ENCODE measurements at places on chromosomes 5 and 9.

- peak; percentile 80 for DNase-seq
Measured at GRCh38 chr9:106916466-106917235, 53.7 kb downstream of the ZNF462 start.

DNA sequence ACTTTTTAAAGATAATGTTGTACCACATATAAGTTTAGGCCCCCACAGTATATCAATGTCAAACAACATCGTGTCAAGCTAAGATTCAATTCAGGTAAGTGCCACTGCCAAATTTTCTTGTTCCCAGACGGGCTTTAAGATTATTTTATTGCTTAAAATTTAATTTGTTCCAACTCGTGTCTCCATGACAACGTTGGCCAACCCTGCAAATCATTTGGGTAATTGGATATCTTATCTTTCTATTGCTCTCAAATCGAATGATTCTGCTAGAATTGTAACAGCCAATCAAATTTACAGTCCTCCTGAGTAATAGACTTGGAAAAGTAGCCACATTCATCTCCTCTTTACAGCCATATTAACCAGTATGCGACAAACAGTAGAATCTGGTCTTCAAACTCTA, 19.5 kb downstream of the TLE1 start:
- no peak for DNase-seq

- no peak for DNase-seq
Measured at GRCh38 chr9:14561929-14562405, 131.3 kb downstream of the ZDHHC21 start.

- peak; percentile 76 for DNase-seq
Measured at GRCh38 chr9:96555567-96556386, 63.9 kb downstream of the CDC14B start.

DNA sequence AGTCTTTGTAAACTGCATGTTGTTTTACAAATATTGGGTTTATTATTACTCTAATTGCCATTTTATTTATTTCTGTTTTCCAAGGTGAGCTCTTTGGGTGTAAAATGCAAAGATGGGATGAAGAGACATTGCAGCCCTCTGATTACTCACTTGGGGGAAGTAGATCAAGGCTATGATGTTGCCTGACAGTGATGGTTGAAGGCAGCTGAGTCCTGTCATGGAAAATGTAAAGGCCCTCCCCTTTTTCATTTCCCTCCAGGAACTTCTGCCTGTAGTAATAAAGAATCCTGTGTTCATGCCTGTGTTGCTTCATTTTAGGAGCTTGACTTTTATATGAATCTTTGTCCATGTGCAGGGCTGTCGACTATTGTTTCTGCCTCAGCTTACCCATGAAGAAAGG, 605.4 kb upstream of the CLINT1 start:
- DNase-seq, result no peak

DNA sequence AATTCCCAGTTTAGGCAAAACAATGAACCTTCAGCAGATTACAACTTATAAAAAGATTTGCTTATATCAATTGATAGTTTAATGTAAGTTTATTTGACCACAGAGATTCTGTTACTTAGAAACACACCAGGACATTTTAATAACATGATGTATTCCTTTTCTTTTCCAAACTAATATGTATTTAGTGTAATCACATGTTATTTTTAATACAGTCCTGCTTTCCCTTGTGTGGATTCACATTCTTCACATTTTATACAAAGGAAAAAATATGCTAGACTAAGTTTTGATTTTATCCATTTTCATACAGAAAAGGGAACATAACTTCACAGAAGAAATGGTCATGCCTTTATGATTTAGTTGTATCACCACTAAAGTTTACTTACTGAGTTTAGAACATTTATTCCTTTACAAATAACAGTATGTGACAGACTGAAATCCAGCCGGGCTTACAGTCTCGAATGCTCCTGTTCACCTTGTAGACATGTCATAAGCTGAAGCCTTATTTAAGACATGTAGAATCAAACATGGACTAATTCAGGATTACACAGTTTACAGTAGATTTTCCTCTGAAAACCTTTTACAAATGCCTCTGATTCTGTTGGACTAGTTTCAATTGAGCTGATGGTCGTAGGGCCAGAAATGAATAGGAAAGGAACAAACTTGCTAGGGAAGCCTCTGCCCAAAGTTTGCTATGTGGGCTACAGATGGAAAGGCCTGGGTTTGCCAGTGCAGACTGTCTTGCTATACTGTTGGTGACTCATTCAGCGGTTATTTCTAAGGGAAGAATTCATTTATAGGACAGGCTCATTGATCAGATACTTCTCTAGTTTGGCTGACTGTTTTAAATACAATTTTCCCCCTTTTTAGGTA, 6.6 kb upstream of the ASPN start:
- DNase-seq, result peak; percentile 54

DNA sequence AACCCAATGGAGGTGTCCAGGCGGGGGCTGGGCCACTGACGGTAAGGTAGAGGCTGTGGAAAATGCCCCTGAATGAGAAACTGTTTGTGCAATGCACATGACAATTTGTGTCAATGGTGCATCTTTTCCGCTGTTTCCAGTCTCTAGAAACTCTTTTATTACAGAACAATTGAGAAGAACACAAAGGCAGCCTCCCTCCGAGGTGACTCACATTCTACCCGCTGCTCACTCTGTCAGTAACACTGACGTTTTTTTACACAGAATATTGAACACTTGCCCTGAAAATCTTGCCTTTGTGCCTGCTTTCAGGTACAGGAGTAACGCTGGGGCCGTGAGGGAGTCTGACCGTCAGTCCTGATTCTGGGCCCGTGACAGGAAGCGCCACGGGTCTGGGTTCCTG, 11.7 kb upstream of the TENT4A start:
- DNase-seq, result no peak

DNA sequence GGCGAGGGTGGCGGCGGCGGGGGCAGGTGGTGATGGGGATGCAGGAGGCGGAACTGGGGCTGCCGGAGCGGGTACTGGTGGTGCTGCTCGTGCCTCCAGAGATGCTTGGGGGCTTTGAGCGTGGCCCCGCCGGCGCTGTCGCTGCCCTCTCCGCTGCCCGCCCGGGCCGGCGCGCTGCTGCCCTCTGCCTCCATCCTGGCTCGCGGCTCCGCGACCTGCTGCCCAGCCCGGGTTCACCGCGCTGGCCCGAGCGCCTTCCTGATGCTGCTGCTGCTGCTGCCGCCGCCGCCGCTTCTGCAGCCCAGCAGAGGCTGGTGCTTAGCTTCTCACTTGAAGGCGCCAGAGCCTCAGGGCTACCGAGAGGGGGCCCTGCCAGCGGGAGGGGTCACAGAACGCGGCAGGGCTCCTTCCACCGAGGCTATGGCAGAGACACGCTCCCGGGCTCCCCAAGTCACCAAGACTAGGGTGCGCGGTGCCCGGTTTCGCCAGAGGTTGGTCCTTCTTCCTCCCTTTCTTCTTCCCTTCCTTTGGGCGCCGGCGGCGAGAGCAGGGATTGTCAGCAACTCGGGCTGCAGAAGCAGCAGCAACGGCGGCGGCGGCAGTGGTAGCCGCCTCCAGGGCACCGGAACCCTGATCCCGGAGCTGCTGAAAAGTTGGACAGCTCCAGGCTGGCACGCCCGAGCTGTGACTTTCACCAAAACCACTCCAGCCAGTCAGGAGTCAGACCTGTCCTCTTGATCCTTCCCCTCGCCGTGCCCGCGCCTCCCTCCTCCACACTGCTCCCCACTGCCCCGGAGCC, at the start of gene PDE4D:
Gene PDE4D (minus strand): TSS at position 298 of the 799 bp plus-strand sequence.
- DNase-seq, result peak; percentile 46

GRCh38 chr5:107893642-107894041, 222.9 kb upstream of the EFNA5 start:
- DNase-seq, result peak; percentile 75

DNA sequence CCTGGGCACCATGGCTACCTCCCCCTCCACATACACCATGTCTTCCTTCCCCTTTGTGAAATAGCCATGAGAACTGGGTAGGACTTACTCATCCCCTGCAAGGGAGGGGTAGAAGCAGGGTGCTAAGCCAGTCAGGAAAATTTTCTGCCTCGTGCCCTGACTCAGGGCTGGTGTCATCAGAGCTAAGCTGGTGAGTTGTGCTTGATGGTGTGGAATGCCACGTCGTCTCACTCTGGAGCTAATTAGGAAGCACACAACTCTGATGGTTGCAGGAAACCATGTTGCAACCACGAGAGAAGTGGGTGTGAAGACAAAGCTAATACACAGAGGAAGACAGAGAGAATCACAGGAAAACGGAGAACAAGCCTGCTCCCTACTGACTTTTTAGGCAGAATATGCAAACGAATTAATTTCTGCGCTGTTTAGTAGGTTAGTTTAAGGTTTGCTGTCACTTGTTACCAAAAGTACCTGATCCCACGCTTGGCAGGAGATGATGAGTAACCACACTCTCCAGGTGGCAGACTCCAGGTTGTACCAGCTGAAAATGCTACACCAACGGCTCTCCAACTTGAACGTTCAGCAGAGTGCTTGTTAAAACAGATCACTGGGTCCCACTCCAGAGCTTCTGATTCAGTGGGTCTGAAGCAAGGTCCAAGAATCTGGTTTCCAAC, 54.5 kb downstream of the STK10 start:
- DNase-seq, result peak; percentile 98

GRCh38 chr9:132985489-132985888, 7.0 kb downstream of the GFI1B start:
- no peak for DNase-seq

DNA sequence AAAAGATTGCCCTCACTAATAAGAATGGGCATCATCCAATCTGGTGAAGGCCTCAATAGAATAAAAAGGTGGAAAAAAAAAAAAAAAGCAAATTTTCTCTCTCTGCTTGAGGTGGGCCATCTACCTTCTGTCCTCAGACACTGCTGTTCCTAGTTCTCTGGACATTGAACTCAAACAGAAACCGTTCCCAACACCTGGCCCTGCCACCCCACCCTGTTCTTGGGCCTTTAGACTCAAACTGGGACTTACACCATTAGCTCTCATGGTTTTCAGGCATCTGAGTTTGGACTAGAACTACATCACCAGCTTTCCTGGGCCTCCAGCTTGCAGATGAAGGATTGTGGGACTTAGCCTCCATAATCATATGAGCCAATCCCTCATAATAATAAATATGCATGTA, 71.0 kb downstream of the SSBP2 start:
- no peak for DNase-seq

- peak; percentile 20 for DNase-seq
Measured at GRCh38 chr5:23367874-23368273, 139.5 kb upstream of the PRDM9 start.

- DNase-seq, result peak; percentile 77
Measured at GRCh38 chr9:127066851-127067136, 55.6 kb downstream of the ANGPTL2 start.

- peak; percentile 22 for DNase-seq
Measured at GRCh38 chr9:115794921-115795475, 358.6 kb upstream of the PAPPA start.

- peak; percentile 69 for DNase-seq
Measured at GRCh38 chr5:14109771-14110170, 33.4 kb upstream of the TRIO start.

- peak; percentile 27 for DNase-seq
Measured at GRCh38 chr5:93674138-93674537, 67.3 kb downstream of the POU5F2 start.

DNA sequence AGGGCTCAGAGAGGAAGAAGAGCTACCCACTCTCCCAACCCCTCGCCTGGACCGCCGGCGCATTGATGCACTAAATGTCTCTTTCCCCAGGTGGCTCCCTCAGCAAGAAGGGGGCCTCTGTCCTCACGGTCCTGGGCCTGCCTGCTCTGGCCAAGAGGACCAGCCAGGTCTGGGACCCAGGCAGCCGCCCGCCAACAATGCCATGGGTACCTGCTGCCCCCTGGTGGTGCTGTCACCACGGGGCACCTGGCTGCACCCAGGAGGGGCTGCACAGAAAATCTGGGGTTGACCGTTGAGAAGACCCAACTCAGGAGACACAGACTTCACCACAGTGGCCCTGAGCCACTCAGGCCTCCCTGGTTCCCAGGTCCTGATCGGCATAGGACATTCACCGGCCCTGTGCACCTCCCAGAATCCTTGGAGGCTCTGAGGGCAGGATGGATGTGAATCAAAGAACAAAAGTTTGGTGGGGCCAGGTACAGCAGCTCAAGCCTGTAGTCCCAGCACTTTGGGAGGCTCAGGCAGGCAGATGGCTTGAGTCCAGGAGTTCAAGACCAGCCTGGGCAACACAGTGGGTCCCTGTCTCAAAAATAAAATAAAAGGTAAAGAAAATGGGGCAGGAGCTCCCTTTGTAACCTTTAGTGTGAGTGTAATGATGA, 2.4 kb upstream of the VAV2 start:
- peak; percentile 58 for DNase-seq

DNA sequence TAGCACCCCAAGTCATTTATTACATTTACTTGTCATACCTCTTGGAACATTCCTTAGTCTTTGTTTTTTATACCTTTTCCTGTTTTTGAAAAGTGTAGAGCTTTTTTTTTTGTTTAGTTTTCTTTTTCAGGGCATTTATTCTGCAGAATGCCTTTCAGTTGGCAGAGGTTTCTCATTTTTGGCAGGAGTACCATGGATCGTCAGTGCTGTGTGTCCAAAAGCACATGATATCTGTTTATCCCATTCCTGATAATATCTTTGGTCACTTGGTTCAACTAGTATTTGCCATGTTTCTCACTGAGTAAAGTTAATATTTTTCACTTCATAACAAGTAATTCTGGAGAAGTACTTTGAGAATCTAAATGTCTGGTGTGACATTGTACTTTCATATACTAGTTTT, 10.7 kb downstream of the OGN start:
- peak; percentile 43 for DNase-seq

DNA sequence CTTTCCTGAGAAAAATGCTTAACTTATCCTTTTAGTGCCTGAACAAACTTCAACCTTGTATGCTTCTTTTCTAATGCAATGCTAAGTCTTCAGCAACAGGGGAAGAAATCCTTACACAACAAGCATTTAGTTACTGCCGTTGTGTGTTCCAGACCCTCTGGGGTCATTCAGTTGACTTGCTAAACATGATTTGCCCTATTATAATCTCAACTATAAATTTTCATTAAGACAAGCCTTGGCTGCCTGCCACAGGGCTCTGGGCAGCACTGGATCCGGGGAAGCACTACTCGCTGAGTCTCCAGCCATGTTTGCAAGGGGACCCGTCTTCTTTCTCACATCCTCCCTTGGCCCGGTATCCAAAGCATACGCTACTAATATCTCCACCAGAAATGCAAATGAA, 58.1 kb downstream of the PTCH1 start:
- no peak for DNase-seq

DNA sequence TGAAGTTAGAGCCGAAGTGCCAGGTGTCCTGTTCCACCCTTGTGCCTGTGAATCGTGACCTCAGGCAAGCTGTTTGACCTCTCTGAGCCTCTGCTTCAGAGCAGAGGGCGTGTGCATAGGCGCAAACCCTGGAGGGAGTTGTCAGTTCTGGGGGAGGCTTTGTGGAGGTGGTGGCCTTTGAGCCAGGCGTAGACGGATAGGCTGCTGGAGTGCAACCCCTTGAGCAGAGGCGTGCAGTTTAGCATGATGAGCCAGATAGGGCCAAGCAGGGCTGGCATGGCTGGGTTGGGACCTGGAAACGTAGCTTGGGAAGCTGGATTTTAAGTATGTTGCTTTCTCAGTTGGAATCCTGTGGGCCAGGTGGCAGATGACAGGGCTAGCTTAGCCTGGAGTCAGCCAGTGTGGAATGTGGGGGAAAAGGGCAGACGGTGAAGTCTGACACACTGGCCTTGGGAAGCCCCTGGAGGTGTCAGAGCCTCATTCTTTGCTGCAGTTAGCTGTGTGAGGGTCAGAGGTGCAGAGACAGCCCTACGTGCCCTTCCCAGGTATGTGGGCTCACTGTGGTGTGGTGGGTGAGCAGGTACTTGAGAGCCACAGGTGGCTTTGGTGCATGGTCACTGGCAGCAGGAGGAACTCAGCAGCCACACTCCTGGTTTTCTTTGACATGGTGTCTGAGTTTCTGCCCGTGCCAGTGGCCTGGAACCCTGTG, 93.4 kb downstream of the DAB2IP start:
- DNase-seq, result no peak

- DNase-seq, result no peak
Measured at GRCh38 chr5:137791799-137792198, 37.6 kb upstream of the HNRNPA0 start.

GRCh38 chr9:77839459-77840140, 191.5 kb upstream of the GNA14 start:
- DNase-seq, result peak; percentile 80

Data from fibroblast of mammary gland (primary cell).